ENCODE measurements at places on chromosomes 4 and X.

- DNase-seq = no peak
Observed at GRCh38 chr4:3869661-3870566, 103.7 kb downstream of the ADRA2C start.

- no peak for DNase-seq
Observed at GRCh38 chr4:8709729-8710360, 117.3 kb downstream of the CPZ start.

GRCh38 chrX:122119361-122119760, 1064.7 kb upstream of the GRIA3 start:
- no peak for DNase-seq

DNA sequence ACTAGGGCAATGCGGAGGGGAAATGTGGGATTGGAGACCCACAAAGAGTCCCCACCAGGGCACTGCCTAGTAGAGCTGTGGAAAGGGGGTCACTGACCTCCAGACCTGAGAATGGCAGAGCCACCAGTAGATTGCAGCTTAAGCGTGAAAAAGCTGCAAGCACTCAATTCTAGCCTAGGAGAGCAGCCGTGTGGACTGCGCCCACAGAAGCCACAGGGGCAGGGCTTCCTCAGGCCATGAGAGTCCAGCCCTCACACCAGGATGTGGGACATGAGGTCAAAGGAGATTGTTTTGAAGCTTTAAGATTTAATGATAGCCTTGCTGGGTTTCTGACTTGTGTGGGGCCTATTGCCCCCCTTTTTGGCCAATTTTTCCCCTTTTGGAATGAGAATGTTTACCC, 379.0 kb downstream of the INPP4B start:
- no peak for DNase-seq

DNA sequence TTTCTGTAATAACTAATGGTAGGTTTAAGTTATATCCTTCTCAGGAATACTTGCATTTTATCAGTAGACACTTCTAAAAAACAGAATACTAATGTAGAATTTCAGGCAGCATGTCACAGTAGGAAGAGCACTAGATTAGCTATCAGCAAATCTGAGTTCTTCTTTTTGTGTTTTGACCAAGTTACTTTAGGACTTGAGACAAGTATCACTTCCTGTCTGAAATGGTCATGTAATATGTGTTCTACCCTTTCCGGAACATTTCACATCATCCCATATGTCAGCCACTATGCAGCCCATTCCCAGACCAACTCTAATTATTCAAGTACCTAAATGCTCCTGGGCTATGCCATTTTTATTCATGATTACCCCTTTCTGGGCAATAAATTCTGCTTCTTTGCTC, 401.8 kb upstream of the RPS6KA3 start:
- DNase-seq = no peak

GRCh38 chrX:94662689-94663088, 988.7 kb downstream of the FAM133A start:
- peak; percentile 3 for DNase-seq

DNA sequence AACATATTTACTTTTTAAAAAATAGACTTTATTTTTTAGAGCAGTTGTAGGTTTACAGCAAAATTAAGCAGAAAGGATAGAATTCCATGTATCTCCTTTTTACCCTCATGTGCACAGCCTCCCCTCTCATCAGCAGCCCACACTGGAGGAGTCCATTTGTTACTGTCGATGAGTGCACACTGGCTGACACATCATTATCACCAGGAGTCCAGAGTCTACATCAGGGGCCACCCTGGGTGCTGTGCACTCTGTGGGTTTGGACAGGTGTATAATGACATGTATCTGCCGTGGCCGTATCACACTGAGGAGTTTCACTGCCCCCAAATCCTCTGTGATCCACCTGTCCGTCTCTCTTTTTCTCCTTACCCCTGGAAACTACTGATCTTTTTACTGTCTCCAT, 26.3 kb downstream of the TBC1D14 start:
- DNase-seq = no peak

DNA sequence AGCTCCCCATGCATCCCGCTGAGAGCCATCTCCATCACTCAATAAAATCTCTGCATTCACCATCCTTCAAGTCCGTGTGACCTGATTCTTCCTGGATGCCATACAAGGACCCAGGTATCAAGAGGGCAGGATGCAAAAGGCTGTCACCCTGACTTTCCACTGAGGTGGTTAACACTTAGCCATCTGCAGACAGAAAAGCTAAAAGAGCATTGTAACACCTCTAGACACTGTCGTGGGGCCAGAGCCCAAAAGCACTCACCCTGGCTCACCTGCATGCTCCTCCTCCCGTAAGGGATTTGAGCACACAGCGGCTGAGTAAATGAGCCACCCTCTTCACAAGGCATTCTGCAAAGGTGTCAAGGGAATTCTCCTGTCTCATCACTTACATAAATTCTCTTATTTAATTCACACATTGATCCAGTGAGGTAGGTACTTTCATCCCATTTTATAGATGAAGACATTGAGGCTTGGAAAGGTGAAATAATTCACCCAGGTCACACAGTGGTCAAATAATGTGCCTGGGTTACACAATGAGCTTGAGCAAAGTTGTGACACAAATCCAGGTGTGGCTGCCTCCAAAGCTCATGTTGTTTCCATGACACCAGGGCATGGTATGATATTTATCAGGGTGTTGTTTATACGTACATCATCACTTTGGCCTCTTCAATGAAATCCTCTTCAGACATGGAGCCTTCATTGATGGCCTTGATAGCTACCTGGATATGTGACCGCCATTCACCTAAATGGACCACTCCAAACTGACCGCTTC, 48.0 kb downstream of the TXK start:
- DNase-seq = no peak

DNA sequence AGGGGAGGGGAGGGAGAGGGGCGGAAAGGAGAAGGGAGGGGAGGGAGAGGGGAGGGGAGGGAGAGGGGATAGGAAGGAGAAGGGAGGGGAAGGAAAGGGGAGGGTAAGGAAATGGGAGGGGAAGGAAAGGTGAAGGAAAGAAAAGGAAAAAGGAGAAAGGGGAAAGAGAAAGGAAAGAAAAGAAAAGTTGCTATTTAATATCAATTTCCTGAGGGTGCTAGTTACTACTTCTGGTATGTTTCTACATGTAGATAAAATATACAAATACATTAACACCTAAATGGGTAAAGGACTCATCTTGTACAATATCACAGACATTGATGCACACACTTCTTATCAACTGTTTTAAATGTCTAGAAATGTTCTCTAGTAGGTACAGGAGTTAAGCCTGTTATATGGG, 22.6 kb downstream of the ANXA5 start:
- no peak for DNase-seq

GRCh38 chrX:132444936-132445335, 43.9 kb downstream of the MBNL3 start:
- DNase-seq = no peak

GRCh38 chr4:184061582-184061981, 156.1 kb downstream of the ENPP6 start:
- DNase-seq = no peak

DNA sequence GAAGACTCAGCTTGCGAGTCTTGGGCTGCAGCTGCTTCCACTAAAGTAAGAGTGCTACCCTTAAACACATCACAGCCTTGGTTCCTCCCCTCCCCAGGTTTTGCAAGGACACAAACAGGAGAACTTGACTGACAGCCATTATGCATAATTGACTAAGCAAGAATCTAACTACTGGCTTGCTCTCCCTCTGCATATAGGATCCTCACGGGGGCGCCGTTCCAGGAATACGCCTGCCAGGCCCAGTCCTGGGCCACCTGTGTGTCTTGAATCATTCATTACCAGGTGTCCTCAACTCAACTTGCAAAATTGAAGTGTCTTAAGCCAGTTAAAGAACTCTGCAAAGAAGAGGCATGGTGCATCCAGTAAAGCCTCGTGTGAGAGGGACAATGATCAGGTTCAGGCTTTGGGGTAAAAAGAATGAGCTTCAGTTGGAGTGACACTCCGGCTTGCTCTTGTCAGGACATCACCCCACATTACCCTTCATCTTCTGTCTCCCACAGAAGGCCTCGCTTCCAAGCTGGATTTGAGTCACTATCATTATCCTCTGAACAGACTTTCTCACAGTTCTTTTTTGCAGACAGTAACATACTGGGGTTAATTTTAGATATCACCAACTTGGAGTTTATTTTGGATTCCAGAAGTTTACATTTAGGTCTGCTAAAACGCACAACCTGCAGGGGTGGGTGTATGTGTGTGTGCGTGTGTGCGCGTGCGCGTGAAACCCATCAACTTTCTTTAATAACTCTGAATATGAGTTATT, 273.5 kb upstream of the HS3ST1 start:
- DNase-seq = no peak

DNA sequence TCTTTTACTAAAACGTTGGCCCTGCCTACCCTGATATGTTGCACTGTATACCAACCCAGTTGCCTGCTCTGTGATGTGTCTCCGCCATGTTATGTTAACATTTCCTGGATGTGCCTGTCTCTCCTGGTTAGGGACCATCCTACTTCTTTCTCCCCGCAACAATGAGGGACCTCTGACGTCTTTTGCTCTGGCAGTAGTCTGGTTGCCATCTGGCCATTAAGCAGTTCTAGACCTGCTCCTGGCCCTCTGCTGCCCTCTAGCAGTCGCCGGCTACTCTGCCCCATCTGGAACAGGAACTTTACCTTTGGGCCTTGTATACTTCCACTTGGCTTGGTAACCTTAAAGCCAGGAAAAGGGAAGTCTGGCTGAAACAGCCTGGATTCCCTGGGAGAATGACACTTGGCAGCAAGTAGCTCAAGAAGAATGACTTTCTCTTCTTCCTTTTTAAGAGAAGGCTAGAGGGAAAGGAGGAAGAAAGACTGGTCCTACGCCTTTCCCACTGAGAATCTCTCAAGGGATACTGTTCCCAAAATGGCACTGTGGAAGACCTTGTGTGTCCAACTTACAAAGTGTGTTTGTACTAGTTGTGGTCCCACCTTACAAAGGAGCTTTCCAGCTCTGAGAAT, 63.5 kb downstream of the GPC3 start:
- peak; percentile 7 for DNase-seq

GRCh38 chrX:24030597-24030996, 3.6 kb upstream of the KLHL15 start:
- DNase-seq = no peak

- no peak for DNase-seq
Observed at GRCh38 chr4:86403575-86403974, 43.7 kb upstream of the MAPK10 start.

- DNase-seq = peak; percentile 82
Observed at GRCh38 chr4:8205241-8205707, 6.2 kb downstream of the SH3TC1 start.

GRCh38 chr4:154416190-154416547, 75.4 kb downstream of the DCHS2 start:
- DNase-seq = no peak

DNA sequence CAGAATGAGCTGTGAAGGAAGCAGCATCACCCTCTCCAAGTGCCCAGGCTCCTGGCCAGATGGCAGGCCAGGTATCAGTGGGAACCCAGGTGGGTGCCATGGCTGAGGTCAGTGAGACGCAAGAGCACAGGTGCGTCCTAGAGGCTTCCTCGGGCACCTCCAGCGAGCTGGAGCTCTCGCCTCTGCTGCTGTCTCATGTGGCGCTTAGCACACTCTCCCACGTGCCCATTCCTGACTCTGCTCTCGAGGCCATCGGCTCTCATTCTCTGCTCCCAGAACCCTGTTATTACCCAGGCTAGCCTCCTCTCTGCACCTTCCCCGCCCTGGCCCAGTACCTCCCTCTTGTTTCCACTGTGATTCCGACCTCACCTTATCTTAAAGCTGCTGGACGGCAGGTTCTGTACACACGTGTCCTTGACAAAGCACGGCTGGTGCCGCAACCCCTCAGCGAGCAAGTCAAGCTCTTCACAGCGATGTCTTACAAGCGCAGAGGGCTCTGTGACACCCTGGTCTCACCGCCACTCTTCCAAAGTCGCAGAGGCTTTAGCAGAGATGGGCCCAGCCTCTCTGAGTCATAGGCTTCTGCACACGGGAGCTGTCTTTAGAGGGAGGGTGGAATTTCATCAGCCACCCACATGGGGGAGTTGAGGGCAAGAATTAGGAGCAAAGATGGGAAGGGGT, 15.4 kb upstream of the MSANTD1 start:
- DNase-seq = no peak

DNA sequence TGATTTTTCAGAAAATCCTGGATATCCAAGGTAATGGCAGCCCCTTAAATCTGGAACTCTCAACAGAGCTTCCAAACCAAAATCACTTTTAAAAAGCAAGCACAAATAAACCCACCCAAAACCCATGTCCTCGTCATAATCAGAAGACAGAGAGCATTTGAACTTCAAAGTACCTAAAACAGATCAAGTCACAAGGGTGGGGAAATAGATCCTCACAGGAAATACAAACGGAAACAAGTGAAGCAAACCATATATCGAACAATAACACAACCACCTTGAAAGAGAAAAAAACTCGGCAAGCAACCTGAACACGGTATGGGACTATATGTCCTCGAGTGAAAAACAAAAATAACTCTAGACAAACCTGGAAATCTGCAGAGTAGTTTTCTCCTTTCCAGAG, 15.9 kb upstream of the CCNQ start:
- DNase-seq = no peak

- peak; percentile 91 for DNase-seq
Observed at GRCh38 chr4:107931775-107932321, 499 bp downstream of the CYP2U1 start.

- DNase-seq = no peak
Observed at GRCh38 chrX:154804261-154804956, 876 bp downstream of the MPP1 start.

DNA sequence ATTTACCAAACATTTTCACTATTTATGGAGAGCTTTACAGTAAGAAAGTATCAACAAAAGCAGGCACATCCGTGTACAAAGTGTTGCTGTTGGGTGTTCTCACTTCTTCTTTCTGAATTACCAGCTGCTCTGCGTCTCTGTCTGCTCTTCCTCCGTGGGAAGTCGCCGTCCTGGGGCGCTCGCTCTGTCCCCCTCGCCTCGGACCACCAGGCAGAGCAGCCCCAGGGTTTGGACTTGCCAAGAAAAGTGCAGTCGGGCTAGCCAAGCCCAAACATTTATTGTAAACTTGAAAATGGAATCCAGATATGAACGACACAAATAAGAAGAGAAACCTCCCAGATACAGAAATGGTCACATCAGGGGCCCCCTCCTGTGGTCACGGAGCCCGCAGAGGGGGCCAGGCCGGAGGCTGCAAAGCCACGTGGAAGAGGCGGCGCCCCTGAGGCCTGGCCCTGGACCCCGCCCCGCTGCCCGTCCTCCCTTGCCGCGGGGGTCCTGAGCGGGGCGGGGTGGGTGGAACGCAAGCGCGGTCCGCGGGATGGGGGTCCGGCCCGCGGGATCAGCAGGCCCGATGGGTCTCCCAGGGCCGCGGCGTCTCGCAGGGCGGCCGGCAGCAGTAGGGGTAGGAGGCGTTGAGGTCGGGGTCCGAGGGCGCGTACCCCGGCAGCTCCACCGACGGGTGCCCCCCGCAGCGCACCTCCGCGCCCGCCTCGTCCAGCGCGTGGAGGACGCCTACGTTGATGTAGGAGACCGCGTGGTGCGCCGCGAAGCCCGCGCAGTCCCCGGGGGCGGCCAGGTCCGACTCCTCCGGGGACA, 1.5 kb downstream of the TMEM271 start:
- peak; percentile 10 for DNase-seq

- no peak for DNase-seq
Observed at GRCh38 chrX:121084903-121085611, 37.6 kb downstream of the GLUD2 start.

- no peak for DNase-seq
Observed at GRCh38 chr4:116829187-116829586, 256.2 kb downstream of the TRAM1L1 start.

- peak; percentile 3 for DNase-seq
Observed at GRCh38 chr4:109389369-109390114, 44.1 kb upstream of the SEC24B start.

GRCh38 chr4:139975830-139976272, 178.1 kb downstream of the MAML3 start:
- peak; percentile 29 for DNase-seq

All from common myeloid progenitor, CD34-positive (primary cell).